ENCODE measurements at places on chromosomes 1 and 21. TPM values are rescaled to one million over a fixed set of nuclear protein-coding genes. Genes with fewer than 3 reads are reported as not detected.

- H3K27me3 ChIP-seq, result no peaks in the 10 kb centered on the region
- H3K27ac ChIP-seq, result peak overlapping the region; percentile 81
- peaks cover 64% of the 10 kb centered on the region for H3K4me1 ChIP-seq
- H3K36me3 ChIP-seq, result no peaks in the 10 kb centered on the region
- no peak for DNase-seq
Measured at GRCh38 chr1:168917796-168918195, 188.7 kb upstream of the ATP1B1 start.

- no peaks in the 10 kb centered on the region for H3K36me3 ChIP-seq
- DNase-seq, result no peak
- no peaks in the 10 kb centered on the region for H3K4me1 ChIP-seq
- peaks cover 41% of the 10 kb centered on the region for H3K27me3 ChIP-seq
- no peak overlapping the region for H3K4me3 ChIP-seq
- H3K27ac ChIP-seq, result no peak overlapping the region
Measured at GRCh38 chr1:56958526-56958925, 7.3 kb downstream of the C8B start.

The PEAR1 gene
- 12.2 TPM for total RNA-seq

- H3K27me3 ChIP-seq, result no peaks in the 10 kb centered on the region
- H3K4me3 ChIP-seq, result no peak overlapping the region
- H3K27ac ChIP-seq, result no peak overlapping the region
- no peak for DNase-seq
Measured at GRCh38 chr1:78699813-78700212, 50.2 kb downstream of the IFI44 start.

GRCh38 chr21:31656199-31657095, 3.0 kb upstream of the SOD1 start:
- peak; percentile 44 for DNase-seq
- peaks cover 22% of the 10 kb centered on the region for H3K4me1 ChIP-seq
- H3K36me3 ChIP-seq, result no peaks in the 10 kb centered on the region
- no peak overlapping the region for H3K27ac ChIP-seq

The ARHGAP29 gene
- 123 TPM for total RNA-seq

The PER3 gene
- total RNA-seq, result 32.9 TPM

GRCh38 chr1:36448530-36449056, 1.7 kb downstream of the OSCP1 start:
- H3K4me1 ChIP-seq, result no peaks in the 10 kb centered on the region
- no peak overlapping the region for H3K27ac ChIP-seq
- no peak overlapping the region for H3K4me3 ChIP-seq
- H3K27me3 ChIP-seq, result no peaks in the 10 kb centered on the region
- no peak for DNase-seq

The CHRNB2 gene
- not detected for total RNA-seq

The LEPR gene
- total RNA-seq, result 20.6 TPM

- H3K36me3 ChIP-seq, result no peaks in the 10 kb centered on the region
- H3K4me3 ChIP-seq, result no peak overlapping the region
- no peaks in the 10 kb centered on the region for H3K27me3 ChIP-seq
- H3K4me1 ChIP-seq, result no peaks in the 10 kb centered on the region
Measured at GRCh38 chr1:9331016-9331415, 38.3 kb downstream of the SPSB1 start.

DNA sequence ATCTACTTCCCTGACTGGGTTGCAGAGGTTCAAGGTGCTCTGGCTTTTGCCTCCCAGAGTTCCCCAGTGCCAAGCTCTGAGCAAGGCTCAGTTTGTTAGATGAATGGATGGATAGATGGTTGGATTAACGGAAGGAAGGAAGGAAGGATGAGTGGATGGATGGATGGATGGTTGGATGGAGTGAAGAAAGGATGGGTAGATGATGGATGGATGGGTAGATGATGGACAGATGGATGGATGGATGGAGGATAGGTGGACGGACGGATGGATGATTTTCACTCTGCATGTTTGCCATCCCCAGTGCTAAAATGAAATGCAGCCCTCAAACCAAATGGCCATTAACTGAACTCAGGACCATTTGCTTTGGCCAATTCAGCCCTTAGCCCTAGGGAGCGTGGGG, 27.4 kb upstream of the TENT5C start:
- H3K27me3 ChIP-seq, result no peaks in the 10 kb centered on the region
- DNase-seq, result no peak
- no peak overlapping the region for H3K27ac ChIP-seq
- peaks cover 2% of the 10 kb centered on the region for H3K4me1 ChIP-seq
- H3K36me3 ChIP-seq, result no peaks in the 10 kb centered on the region
